Right cardiac atrium (tissue), 5 donors: ENCODE measurements at places on chromosomes 11 and 22. TPM values are rescaled to one million over a fixed set of nuclear protein-coding genes. Genes with fewer than 3 reads are reported as not detected.
A peak's percentile ranks its signal among the peaks of the same experiment; 100 is the strongest.

DNA sequence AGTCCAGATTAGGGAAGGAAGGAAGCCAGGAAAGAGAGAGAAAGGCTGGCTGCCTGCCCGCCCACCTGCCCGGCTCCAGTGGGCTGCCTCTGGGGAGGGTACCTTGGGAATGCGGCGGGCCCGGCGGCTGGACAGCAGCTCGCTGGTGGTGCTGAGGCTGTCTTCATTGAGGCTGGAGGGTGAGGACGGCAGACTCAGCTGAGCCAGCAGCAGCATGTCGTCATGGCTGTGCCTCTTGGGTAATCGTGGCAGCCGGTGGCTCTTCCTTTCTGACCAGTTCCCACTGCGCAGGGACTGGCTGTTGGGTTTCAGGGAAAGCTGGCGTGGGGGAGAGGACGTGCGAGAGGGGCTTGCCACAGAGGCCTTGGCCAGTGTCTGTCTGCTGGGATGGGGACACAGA lies 32.9 kb downstream of the RPL27A start:
- DNase-seq = peak; percentile 74

- DNase-seq = no peak
Measured at GRCh38 chr11:78290293-78291176, 101.8 kb downstream of the USP35 start.

DNA sequence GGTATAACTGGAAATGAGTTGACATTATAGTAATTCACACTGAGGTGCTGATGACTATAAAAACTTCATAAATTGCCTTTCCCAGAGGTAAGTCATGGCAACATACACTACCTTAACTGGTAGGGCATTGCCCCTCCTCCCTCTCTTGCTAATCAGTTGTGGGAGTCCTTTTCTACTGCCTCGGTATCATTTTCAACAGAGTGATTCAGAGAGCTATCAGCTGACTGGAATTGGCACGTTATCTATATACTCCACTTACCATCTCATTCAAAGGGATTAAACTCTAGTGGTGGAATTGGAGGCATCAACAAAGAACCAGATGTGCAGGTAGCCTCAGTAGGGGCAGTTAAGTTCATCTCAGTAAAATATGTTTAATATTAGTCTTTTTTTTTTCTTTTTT lies 8.0 kb upstream of the NUP160 start:
- DNase-seq = no peak

- peak; percentile 23 for DNase-seq
Measured at GRCh38 chr11:61780581-61781162, 11.7 kb downstream of the TMEM258 start.

Gene RCOR2
- total RNA-seq = 10.1 TPM

DNA sequence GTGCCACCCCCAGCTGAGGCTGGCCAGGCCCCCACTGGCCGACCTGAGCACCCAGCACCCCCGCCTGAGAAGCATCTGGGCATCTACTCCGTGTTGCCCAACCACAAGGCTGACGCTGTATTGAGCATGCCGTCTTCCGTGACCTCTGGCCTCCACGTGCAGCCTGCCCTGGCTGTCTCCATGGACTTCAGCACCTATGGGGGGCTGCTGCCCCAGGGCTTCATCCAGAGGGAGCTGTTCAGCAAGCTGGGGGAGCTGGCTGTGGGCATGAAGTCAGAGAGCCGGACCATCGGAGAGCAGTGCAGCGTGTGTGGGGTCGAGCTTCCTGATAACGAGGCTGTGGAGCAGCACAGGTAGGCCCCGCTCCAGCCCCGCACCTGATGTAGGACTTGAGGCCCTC lies 4.7 kb downstream of the ZBTB16 start:
- no peak for DNase-seq

DNA sequence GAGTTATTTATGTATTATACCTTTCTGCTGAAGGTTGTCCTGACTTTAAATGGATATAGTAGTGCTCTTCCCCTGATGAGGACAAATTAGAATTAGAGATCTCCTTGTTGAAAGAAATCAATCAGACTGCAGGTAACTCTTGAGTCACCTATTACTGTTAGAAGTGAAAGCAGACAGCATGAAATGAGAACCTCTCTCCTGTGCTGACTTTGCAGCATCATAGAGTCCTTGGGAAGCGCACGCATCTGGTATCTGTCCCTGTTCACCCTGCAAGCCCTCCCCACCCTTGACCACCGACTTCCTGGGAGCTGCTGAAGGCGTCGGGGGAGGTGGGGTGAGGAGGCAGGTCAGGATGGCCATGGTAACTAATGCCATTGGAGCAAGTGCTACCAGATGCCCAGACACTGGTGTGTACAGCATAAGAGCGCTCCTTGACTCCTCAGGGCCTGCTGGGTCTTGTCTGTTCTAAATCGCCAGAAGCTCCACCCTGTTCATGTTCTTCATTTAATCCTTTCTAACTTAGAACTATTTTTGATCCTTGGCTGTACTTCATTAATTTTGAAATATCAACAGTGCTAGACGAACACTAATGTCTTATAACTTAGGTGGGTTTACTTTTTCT lies 143.9 kb downstream of the WNT7B start:
- no peak for DNase-seq

GRCh38 chr11:35802221-35802620 lies 139.6 kb downstream of the TRIM44 start:
- no peak for DNase-seq

Gene ABTB2
- 14.1 TPM for total RNA-seq

DNA sequence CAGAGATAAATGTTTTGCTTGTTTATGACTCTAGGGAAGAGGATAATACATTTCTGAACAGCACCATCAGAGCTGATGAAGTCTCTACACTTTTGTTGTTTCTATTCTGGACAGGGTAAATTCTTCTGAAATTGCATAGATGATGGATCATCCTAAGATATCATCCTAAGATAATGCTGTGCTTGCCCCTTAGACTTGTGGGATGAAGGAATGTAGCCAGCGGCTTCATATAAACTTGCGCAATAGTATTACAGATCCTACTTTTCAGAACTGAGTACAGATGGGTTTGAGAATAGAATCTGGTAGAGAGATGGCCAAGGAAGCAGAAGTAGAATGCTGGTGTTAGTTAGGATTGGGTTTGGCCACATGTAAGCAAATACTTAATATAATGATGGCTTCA lies 61.0 kb downstream of the NCAM1 start:
- no peak for DNase-seq

Gene CSF2RB
- 1.8 TPM for total RNA-seq

DNA sequence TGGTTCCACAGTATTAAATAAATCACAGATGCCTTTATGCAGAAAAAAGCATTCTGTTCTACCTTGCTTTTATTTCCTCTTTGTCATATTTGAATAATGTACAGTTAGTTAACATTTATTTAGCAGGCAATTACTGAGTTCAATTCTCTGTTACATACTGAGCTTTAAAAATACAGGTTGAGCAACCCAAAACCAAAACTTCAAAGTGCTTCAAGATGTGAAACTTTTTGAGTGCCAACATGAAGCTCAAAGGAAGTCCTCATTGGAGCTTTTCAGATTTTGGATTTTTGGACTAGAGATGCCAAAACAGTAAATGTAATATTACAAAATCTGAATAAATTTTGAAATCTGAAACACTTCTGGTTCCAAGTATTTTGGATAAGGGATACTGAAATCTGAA lies 54.1 kb downstream of the PDHX start:
- no peak for DNase-seq

GRCh38 chr11:47863189-47863897 lies 15.2 kb upstream of the NUP160 start:
- no peak for DNase-seq

Gene GRIA4
- 0.17 TPM for total RNA-seq

GRCh38 chr11:16814410-16815046 lies 76.1 kb downstream of the C11orf58 start:
- DNase-seq = no peak

- no peak for DNase-seq
Measured at GRCh38 chr11:43810929-43811596, 69.6 kb upstream of the ALKBH3 start.

Gene APOL6
- total RNA-seq = 8.5 TPM

- DNase-seq = no peak
Measured at GRCh38 chr11:27812341-27812740, 112.1 kb upstream of the BDNF start.

Gene OR56A4
- not detected for total RNA-seq

Gene SERHL2
- 3.3 TPM for total RNA-seq

DNA sequence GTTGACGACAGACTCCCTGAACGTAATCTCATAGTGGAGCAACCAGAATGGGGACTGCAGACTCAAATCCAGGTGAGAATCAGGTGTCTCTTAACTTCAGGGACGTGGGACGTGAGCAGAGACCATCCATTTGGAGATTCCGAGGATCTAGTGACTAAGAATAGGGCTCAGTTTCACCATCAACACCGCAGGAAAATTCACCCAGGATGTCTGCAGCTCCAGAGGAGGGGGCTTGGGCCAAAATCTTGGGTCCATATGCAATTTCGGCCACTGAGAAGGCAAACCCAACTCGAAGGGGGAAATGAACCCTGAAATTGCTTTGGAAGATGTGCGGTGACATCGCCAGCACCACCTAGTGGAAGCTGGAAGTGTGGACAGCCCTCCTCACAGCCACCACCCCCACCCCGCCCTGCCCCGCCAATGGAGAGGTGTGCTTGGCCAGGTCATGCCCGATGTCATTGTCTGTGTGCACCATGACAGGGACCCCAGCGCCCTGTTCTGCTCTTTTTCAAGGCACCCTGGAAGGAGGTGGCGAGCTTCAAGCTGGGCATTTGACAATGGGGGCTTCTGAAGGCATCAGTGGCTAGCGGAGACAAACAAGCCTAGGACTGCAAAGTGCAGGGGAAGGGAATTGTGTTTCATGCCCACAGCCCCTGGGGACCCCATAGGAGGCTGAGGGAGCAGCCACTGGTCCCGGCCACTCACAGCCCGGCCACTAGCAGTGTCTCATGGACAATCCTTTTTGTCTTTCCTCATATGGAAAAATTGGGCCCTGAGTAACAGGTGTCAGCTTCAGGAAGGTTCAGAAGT lies 24.8 kb downstream of the APOL1 start:
- peak; percentile 60 for DNase-seq

Gene BTG4
- not detected for total RNA-seq

DNA sequence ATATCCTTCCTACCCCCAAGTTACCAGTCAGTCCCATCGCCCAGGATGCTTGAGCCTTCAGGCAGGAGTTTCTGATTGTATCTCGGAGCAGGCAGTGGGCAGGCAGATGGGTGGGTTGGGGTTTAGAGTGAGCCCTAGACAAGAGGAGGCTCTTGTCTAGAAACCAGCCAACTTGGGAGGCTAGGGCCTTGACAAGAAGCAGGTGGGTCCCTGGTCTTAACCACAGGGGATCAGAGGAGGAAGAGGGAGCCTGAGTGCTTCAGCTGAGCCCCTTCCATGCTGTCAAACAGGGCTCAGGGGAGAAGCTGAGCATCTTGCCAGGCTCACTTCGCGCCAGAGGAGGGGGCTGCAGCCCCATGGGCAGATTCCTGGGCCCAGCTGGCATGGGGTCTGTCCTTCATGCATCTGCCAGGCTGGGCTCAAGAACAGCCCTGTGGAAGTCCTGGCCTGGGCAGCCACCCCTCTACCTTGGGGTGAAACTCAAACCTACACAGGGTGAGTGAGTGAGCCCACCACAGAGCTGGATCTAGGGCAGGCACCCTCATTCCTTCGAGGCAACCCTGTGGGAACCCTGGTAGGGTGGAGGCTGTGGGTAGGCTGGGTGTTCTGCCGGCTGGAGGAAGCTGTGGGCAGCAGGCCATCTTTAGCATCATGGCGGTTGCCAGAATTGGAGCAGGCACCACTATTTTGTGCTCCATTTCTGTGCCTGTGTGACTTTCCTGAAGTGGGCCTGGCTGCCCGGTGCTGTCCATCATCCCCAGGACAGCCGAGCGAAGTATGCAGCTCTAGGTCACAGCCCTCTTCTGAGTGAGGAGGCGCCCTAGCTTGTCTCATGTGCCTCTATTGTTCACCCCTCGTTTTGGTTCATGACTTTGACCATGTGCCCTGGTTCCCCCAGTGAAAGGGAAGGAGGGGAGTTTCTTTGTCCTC lies 108.1 kb downstream of the MORC2 start:
- DNase-seq = no peak
